A549 treated with CpdA at 1 μM for 4 hours (cell line): ENCODE measurements at places on chromosomes 13 and 19. TPM values are rescaled to one million over a fixed set of nuclear protein-coding genes. Genes with fewer than 3 reads are reported as not detected.

ZNF471 gene
- total RNA-seq = 0.02 to 0.05 TPM (median 0.03 TPM) in 4 of 5 replicates, not detected in the other

AMER2 gene
- not detected in 5 replicates for total RNA-seq

DNASE2 gene
- total RNA-seq = 26.4 to 33.8 TPM (median 31.6 TPM) in 5 replicates

THSD1 gene
- 9.4 to 11.7 TPM (median 9.6 TPM) in 5 replicates for total RNA-seq

DOCK6 gene
- total RNA-seq = 7.9 to 10.9 TPM (median 8.3 TPM) in 5 replicates

NR2C2AP gene
- total RNA-seq = 29.9 to 35.3 TPM (median 34.0 TPM) in 5 replicates

SYCN gene
- total RNA-seq = not detected in 5 replicates

CCDC122 gene
- total RNA-seq = 2.4 to 3.7 TPM (median 3.5 TPM) in 5 replicates

ZNF296 gene
- total RNA-seq = 5.1 to 9.5 TPM (median 8.6 TPM) in 5 replicates

VSIG10L gene
- total RNA-seq = 6.7 to 10.1 TPM (median 9.5 TPM) in 5 replicates

KLK15 gene
- not detected in 5 replicates for total RNA-seq

ZNF98 gene
- total RNA-seq = not detected in 5 replicates

PSG2 gene
- total RNA-seq = not detected in 5 replicates

USHBP1 gene
- total RNA-seq = not detected in 5 replicates

ADM5 gene
- 3.9 to 7.0 TPM (median 6.8 TPM) in 5 replicates for total RNA-seq

MRPL4 gene
- 55.5 to 80.2 TPM (median 74.8 TPM) in 5 replicates for total RNA-seq

SIAH3 gene
- total RNA-seq = not detected in 5 replicates

ZNF763 gene
- not detected in 5 replicates for total RNA-seq

POGLUT2 gene
- 5.9 to 7.7 TPM (median 6.9 TPM) in 5 replicates for total RNA-seq

TSHZ3 gene
- total RNA-seq = 3.0 to 4.8 TPM (median 3.4 TPM) in 5 replicates

LHFPL6 gene
- total RNA-seq = 7.4 to 8.5 TPM (median 7.8 TPM) in 5 replicates

PSG4 gene
- 0.66 to 2.4 TPM (median 1.0 TPM) in 5 replicates for total RNA-seq

COG3 gene
- 11.1 to 15.4 TPM (median 14.1 TPM) in 5 replicates for total RNA-seq

ZNF568 gene
- 0.87 to 1.7 TPM (median 1.2 TPM) in 5 replicates for total RNA-seq

ANGPTL8 gene
- total RNA-seq = not detected in 5 replicates

DLL3 gene
- 7.7 to 11.3 TPM (median 10.4 TPM) in 5 replicates for total RNA-seq

IL17D gene
- 0.98 to 1.4 TPM (median 1.1 TPM) in 5 replicates for total RNA-seq

TEAD2 gene
- 14.6 to 19.1 TPM (median 16.8 TPM) in 5 replicates for total RNA-seq

TBXA2R gene
- 0.54 to 0.91 TPM (median 0.74 TPM) in 5 replicates for total RNA-seq

TPTE2 gene
- not detected in 5 replicates for total RNA-seq

CEACAM20 gene
- total RNA-seq = 0.08 TPM in 1 of 5 replicates, not detected in the others

CNN2 gene
- total RNA-seq = 48.1 to 59.4 TPM (median 53.7 TPM) in 5 replicates

C1QTNF9 gene
- total RNA-seq = not detected in 5 replicates

SYNGR4 gene
- 2.2 to 4.0 TPM (median 3.3 TPM) in 5 replicates for total RNA-seq

ZNF442 gene
- total RNA-seq = not detected in 5 replicates

ALOX5AP gene
- 2.3 to 3.3 TPM (median 2.6 TPM) in 5 replicates for total RNA-seq

C13orf46 gene
- 0.16 to 0.24 TPM (median 0.22 TPM) in 5 replicates for total RNA-seq

PTBP1 gene
- total RNA-seq = 223 to 257 TPM (median 229 TPM) in 5 replicates

PSPN gene
- 0.80 to 1.2 TPM (median 0.86 TPM) in 5 replicates for total RNA-seq

GSX1 gene
- total RNA-seq = not detected in 5 replicates

NALCN gene
- 3.4 to 5.0 TPM (median 4.4 TPM) in 5 replicates for total RNA-seq

PNMA8A gene
- total RNA-seq = 10.0 to 11.8 TPM (median 11.4 TPM) in 5 replicates

PCDH9 gene
- 7.2 to 8.7 TPM (median 8.3 TPM) in 5 replicates for total RNA-seq

LRRC63 gene
- total RNA-seq = 0.03 to 0.11 TPM in 2 of 5 replicates, not detected in the others

COMP gene
- 0.03 TPM in 1 of 5 replicates, not detected in the others for total RNA-seq

COX7A1 gene
- not detected in 5 replicates for total RNA-seq

SOX1 gene
- total RNA-seq = not detected in 5 replicates

RAB4B gene
- 10.8 to 21.0 TPM (median 18.1 TPM) in 5 replicates for total RNA-seq

SMAD9 gene
- total RNA-seq = 0.02 to 0.09 TPM (median 0.06 TPM) in 5 replicates

BRSK1 gene
- total RNA-seq = 4.3 to 6.1 TPM (median 5.0 TPM) in 5 replicates

GPR4 gene
- total RNA-seq = 0.13 to 0.38 TPM (median 0.22 TPM) in 5 replicates

CCDC169 gene
- 0.30 to 0.47 TPM (median 0.40 TPM) in 5 replicates for total RNA-seq

WDR62 gene
- total RNA-seq = 21.2 to 28.4 TPM (median 26.8 TPM) in 5 replicates

KIR2DL3 gene
- total RNA-seq = not detected in 5 replicates

SERP2 gene
- not detected in 5 replicates for total RNA-seq

ZNF66 gene
- not detected in 5 replicates for total RNA-seq

CPAMD8 gene
- 0.02 to 0.52 TPM (median 0.10 TPM) in 4 of 5 replicates, not detected in the other for total RNA-seq

TMC4 gene
- 0.24 to 1.5 TPM (median 1.3 TPM) in 5 replicates for total RNA-seq

SIGLEC12 gene
- total RNA-seq = not detected in 5 replicates
